NT2/D1 (cell line): ENCODE measurements at places on chromosomes 3 and 15.

DNA sequence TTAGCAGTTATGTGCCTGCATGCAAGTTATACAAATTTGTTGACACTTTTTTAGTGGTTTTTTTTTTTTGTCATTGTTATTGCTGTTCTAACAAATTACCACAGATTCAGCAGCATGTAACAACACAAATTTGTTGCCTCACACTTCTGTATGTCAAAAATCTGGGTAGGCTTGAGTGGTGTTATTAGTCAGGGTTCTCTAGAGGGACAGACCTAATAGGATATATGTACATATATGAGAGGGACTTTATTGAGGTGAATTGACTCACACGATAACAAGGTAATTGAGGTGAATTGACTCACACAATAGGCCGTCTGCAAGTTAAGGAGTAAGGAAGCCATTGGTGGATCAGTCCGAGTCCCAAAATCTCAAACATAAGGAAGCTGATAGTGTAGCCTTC lies 15.0 kb upstream of the PLSCR1 start:
- DNase-seq, result no peak

DNA sequence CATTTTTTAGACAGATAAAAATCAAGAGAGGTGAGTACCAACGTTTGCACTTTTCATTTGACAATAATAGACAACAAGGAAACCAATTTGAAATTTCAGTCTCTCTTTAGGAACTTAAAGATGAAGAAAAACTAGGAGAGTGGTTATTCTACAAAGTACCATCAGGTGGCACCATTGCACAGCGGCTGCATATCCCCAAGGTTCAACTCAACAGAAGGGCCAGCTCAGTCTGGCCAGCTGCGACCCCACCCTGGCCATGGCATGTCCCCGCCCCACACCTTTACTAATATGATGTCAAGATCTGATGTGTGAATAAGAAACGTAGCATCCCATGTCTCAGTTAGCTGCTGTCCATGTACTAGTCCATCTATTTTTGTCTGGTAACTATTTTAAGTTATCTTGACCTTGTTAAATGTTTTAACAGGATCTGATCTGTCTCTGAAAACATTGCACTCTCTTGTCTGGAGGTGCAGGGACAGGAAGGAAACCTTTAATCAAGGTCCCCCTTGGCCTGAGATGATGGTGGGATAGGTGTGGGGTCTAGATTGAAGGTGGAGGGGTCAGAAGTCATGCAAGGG lies 35.5 kb upstream of the CGNL1 start:
- peak; percentile 71 for DNase-seq

DNA sequence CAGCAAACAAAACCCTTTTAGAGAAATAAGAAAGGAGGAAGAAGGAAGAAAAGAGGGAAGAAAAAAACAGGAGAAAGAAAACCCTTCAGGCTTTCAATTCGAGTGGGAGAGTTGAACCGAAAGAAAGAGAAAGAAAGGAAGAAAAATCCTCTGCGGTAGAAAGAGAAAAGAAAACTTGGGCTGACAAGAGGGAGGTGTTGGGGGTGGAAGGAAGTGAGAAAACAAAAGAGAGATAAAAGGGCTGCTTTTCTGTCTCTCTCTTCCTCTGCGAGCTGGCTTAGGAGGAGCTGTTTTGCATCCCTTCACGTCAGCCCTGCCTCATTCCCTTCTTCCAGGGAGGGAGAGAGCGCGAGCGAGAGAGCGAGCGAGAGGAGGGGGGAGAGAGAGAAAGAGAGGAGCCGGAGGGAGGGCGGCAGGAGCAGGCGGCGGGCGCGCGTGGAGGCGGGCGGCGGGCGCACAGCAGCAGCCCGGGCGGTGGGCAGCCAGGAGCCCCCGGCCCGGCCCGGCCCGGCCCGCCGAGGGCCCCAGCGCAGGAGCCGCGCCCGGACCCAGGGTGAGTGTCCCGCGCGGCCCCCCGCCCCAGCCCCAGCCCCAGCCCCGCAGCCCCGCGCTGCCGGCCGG lies at the start of gene ZNF710:
Gene ZNF710, plus strand, starts transcription at position 263 of the 621 bp plus-strand sequence. CDS start 65,814 bp downstream, outside the sequence.
- DNase-seq, result no peak

- DNase-seq, result no peak
Observed at GRCh38 chr3:148718982-148719862, 21.5 kb downstream of the AGTR1 start.

DNA sequence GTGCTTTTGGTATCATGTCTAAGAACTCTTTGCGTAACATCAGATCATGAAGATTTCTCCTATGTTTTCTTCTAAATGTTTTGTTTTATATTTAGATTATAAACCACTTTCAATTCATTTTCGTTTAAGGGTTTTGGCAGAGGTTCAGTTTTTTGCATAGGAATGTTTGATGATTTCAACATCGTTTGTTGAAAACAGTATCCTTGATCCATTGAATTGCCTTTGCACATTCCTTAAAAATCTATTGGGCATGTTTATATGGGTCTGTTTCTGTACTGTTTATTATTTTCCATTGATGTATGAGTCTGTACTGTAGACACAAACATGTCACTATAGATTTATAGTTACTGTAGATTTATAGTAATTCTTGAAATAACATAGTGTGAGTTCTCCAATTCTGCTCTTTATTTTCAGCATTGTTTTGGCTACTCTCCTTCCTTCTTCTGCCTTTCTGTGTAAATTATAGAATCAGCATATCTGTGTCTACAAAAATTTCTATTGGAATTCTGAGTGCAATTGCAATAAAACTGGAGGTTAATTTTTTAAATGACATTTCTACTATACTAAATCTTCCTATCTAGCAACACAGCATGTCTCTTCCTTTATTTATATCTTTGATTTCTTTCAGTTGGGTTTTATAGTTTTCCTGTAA lies 374.0 kb downstream of the SV2B start:
- DNase-seq, result no peak
